ENCODE measurements at places on chromosomes 1 and 21. TPM values are rescaled to one million over a fixed set of nuclear protein-coding genes. Genes with fewer than 3 reads are reported as not detected.
A peak's percentile ranks its signal among the peaks of the same experiment; 100 is the strongest.

Gene LCE3D
- not detected for total RNA-seq

Gene PLPPR4
- not detected for total RNA-seq

Gene ANGPTL3
- total RNA-seq = not detected

Gene WDTC1
- 33.2 TPM for total RNA-seq

DNA sequence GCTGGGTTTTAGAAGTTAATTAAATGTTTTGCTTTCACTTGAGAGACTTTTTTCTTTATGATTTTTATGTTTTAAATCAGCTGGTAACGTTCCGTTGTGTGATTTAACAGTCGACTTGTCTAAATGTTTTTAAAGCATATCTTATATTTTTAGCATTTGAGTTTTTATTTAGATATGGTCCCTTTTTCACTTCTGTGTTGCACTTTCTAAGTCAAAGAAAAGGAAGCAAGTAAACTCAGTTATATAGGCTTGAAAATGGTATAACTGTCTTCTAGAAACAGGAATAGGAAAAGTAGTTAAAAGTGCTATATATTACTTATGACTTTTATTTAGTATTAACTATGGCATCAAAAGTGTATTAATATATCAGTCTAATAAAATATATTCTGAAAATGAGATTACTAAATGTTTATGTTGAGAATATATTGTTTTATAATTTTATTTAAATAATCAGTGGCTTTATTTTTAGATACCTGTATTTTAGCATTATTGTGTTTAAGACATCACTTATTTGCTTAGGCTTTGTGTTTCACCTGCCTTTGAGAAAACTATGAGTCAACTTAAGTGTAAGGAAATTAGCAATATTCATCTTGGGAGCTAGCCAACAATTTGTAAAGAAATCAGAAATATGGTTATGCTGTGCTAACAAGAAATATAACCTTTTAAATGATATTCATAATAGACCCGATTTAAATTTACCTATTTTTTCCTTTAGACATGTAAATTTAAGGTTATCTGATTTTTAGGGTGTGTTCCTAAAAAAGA, 60.5 kb downstream of the RABGAP1L start:
- H3K4me3 ChIP-seq = no peak overlapping the region
- no peaks in the 10 kb centered on the region for H3K36me3 ChIP-seq
- H3K4me1 ChIP-seq = no peaks in the 10 kb centered on the region
- H3K27me3 ChIP-seq = no peaks in the 10 kb centered on the region
- no peak for DNase-seq

DNA sequence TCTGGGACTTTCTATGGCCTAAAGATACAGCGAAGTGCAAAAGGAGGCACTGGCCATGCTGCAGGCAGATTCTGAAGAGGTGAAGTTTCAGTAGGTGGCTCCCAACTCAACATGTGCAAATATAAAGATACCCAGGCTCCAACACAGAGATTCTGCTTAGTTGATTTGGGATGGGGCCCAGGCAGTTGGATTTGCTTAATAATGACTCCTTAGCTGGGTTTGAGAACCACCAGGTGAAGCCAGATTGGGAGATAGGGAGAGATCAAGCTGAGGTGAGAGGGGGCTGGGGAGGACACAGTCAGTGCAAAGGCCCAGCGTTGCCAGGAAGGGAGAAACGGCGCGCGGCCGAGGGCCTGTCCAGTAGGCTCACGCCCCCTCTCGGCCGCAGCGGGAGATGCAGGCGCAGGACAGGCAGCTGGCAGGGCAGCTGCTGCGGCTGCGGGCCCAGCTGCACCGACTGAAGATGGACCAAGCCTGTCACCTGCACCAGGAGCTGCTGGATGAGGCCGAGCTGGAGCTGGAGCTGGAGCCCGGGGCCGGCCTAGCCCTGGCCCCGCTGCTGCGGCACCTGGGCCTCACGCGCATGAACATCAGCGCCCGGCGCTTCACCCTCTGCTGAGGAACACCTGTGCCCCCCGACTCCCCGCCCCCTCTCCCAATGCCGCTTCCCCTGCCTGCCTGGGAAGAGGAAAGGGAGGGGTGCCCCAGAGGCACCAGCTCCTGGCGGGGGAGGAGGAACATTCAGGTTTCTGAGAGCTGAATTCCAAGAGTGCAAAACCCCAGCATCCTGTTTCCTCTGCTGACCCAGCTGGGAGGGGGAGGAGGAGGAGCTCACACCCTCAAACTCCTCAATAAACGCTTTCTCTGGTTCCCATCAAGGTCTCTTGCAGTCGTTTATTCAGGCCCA, 1.2 kb downstream of the FAM167B start:
- H3K27ac ChIP-seq = peak overlapping the region; percentile 91
- H3K4me1 ChIP-seq = peaks cover 37% of the 10 kb centered on the region
- H3K27me3 ChIP-seq = no peaks in the 10 kb centered on the region
- peak; percentile 56 for DNase-seq
- H3K4me3 ChIP-seq = peak overlapping the region; percentile 52

DNA sequence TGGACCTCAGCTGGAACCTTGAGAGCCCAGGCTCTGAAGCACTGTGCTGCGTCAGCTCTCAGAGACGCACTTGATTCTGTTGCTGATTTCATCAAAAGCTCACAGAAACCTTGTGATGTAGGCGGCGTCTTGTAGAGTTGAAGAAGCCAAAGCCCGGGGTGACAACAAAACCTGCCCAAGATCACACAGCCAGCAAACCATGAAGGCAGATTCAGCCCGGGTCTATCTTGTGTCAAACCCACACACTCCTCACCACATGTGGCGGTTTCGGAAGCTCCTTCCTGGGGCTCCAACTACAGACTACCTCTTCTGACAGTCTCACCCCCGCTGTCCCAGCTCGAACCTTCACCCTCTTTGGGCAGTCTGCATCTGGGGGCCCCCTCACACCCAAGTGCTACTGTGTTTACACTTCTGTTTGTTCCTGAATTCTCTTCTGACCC, 50.4 kb downstream of the TENT5C start:
- H3K27ac ChIP-seq = peak overlapping the region; percentile 5

DNA sequence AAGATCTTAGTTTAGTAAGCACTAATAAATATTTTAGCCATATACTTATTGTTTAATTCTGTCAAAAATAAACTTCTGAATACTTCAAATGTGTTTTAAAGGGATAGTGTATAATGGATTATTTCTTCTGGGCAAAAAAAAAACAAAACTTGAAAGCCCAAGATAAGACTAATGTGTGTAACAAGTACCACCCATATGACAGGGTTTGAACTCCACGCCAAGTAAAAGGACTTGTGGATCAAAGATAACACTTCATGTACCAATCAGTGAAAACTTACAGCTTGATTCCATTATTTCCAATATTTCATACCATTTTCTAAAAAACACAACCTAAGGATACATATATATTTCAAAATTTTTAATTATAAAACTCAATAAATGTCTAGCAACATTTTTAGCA, 59.5 kb downstream of the DENND1B start:
- H3K4me1 ChIP-seq = no peaks in the 10 kb centered on the region
- H3K27ac ChIP-seq = no peak overlapping the region

DNA sequence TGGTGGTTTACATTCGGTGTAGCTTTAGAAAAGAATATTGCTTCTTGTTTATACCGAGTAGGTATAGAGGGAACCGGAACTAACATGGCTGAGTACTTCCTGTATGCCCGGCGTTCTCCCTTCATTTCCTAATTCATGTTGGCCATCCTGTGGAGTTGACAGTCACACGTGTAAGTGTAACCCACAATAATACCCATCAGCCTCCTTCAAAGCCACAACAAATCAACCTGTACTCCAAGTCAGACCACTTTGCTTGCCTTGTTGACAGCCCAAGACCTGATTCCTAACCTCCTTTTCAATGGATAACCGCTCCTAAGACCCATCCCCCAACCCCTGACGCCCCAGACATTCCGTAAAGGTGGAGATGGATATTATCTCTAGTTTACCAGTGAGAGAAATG, 42.1 kb downstream of the UBE2U start:
- no peak for DNase-seq
- no peaks in the 10 kb centered on the region for H3K4me1 ChIP-seq
- no peaks in the 10 kb centered on the region for H3K36me3 ChIP-seq
- peaks cover 2% of the 10 kb centered on the region for H3K27me3 ChIP-seq
- no peak overlapping the region for H3K27ac ChIP-seq

- no peaks in the 10 kb centered on the region for H3K4me1 ChIP-seq
- DNase-seq = no peak
- H3K27me3 ChIP-seq = no peaks in the 10 kb centered on the region
These were observed 9.6 kb upstream of the BGLAP start for GRCh38 chr1:156232201-156232894.

DNA sequence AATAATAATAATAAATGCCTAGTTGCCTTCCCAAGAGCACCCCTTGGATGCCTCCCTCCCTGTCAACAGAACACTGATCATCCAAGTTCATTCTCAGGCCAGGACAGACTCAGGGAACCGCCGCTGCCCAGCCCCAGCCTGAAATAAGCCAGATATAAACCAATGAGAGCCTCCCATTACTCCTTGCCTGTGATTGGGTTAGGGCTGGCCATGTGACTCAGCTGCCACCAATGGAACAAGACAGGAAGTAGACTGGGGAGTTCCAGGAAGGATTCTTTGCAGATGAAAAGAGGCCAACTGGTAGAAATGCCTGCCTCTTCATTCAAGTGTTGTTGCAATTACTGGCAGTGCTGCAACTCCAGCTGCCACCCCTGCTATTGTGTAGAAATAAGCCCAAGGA, 146.4 kb upstream of the TIAM1 start:
- H3K27me3 ChIP-seq = no peaks in the 10 kb centered on the region
- no peak overlapping the region for H3K27ac ChIP-seq
- H3K4me3 ChIP-seq = no peak overlapping the region
- no peaks in the 10 kb centered on the region for H3K4me1 ChIP-seq

DNA sequence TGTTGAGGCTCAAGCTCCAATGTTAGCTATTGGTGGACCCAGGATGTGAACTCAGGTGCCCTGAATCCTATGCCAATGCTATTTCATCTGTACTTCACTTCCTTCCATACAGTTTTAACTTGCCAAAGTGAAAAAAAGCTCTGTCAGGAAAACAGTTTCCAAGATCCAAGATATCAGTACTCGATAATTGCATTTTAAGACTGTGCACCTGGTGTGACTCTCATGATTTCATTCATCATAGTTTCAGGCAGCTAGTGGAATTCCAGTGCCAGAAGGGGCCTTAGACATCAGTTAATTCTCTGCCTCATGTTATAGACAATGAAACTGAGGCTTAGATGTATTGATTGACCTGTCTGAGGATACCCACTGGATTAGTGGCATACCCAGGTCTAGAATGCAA, 26.5 kb upstream of the LEPR start:
- DNase-seq = no peak
- no peak overlapping the region for H3K4me3 ChIP-seq
- no peaks in the 10 kb centered on the region for H3K27me3 ChIP-seq
- no peak overlapping the region for H3K27ac ChIP-seq
- H3K4me1 ChIP-seq = no peaks in the 10 kb centered on the region
- H3K36me3 ChIP-seq = no peaks in the 10 kb centered on the region
